ENCODE measurements at places on chromosomes 6 and 20.
A peak's percentile ranks its signal among the peaks of the same experiment; 100 is the strongest.

DNA sequence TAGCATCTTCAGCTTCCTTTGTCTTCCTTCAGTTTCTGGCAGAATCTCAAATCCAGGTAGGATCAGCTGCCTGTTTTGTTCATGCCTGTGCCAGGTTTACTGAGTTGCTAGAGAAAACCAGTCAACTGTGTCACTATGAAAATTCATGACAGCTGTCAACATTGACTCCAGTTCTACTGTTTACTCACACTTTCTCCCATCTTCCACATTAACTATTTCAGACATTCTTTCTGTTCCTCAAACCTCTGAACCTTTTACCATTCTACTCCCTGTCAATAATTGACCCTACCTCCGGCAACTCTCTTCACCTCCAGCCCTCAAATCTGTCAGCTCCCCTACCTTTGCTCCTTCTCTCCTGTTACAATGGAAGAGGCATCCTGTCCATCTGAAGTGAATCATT lies 8.5 kb downstream of the ENPP4 start:
- no peak for DNase-seq
- no peak overlapping the region for H3K4me3 ChIP-seq
- H3K36me3 ChIP-seq: no peaks in the 10 kb centered on the region
- no peaks in the 10 kb centered on the region for H3K4me1 ChIP-seq

DNA sequence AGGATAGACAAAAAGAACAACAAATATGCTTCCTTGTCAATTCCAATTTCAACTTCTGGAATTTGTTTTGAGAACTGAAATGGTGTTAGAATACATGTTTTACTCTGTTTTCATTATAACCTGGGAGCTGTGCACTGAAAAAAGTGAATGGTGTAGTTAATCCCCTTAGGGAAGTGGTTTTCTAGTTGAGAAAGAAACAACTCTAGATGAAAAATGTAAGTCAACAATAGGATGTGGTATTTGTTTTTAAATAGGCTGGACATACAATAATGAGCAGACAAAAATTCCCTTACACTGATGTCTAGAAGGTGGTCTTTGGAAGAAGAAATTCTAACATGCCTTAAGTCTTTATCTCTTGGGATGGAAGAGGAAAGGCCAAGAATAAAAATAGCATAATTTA lies 59.9 kb upstream of the TINAG start:
- H3K27me3 ChIP-seq: no peaks in the 10 kb centered on the region
- DNase-seq: no peak
- no peaks in the 10 kb centered on the region for H3K36me3 ChIP-seq
- H3K4me1 ChIP-seq: no peaks in the 10 kb centered on the region
- H3K4me3 ChIP-seq: no peak overlapping the region
- no peak overlapping the region for H3K27ac ChIP-seq

GRCh38 chr6:7578931-7579330 lies 11.1 kb upstream of the SNRNP48 start:
- H3K27ac ChIP-seq: no peak overlapping the region
- H3K36me3 ChIP-seq: no peaks in the 10 kb centered on the region
- DNase-seq: no peak
- peaks cover 18% of the 10 kb centered on the region for H3K27me3 ChIP-seq

DNA sequence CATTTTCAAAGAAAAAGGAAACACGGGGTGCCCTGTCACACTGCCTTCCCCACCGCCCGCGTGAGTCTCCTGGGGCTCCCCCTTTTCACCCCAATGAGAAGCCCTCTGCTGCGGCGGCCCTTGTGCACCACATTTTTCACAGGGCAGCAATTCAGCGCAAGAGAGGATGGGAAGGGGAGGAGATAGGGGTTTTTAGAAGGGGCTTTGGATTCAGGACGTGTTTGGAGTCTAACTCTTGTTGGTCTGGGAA lies 726 bp upstream of the ARFGEF3 start:
- H3K36me3 ChIP-seq: no peaks in the 10 kb centered on the region
- H3K4me1 ChIP-seq: peaks cover 10% of the 10 kb centered on the region
- DNase-seq: no peak
- peak overlapping the region; percentile 66 for H3K4me3 ChIP-seq
- no peaks in the 10 kb centered on the region for H3K27me3 ChIP-seq

DNA sequence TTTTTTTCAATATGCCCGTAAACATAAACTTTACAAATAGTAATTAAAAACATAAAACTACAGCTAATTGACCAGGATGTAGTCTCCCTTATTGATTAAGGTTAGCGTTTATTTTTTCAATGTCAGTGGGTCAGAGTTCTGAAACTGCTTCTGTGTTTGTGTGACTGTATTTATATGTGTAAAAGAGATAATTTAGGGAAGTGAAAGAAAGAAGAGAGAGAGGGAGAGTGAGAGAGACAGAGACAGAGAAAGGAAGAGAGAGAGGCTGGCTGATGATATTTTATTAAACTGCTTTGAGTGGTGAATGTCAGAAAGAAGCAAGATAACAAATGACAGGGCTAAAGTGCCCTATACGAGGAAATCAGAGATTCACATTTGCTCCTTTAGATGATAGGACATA lies 266.1 kb upstream of the PTCHD4 start:
- H3K4me3 ChIP-seq: no peak overlapping the region
- no peaks in the 10 kb centered on the region for H3K27me3 ChIP-seq
- no peaks in the 10 kb centered on the region for H3K4me1 ChIP-seq
- H3K27ac ChIP-seq: no peak overlapping the region
- DNase-seq: no peak

DNA sequence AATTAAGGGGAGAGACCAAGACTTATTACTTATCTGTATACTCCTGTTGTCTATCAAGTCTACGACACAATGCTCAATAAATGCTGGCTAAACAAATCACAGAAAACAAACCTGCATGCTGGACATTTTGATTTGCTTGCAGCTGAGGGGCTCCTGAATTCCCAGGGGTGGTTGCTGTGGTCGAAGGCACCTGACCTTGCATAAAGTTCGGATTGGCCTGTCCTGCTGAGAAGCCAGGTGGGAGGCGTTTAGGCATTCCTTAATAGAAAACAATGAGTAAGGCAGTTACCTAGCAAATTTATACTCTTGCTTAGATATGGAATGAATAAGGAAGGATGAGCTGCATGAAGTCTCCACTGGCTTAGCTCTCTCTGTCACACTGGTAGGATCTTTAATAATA lies 50.5 kb downstream of the TP53INP2 start:
- no peak overlapping the region for H3K4me3 ChIP-seq
- DNase-seq: no peak
- H3K4me1 ChIP-seq: no peaks in the 10 kb centered on the region
- no peak overlapping the region for H3K27ac ChIP-seq

DNA sequence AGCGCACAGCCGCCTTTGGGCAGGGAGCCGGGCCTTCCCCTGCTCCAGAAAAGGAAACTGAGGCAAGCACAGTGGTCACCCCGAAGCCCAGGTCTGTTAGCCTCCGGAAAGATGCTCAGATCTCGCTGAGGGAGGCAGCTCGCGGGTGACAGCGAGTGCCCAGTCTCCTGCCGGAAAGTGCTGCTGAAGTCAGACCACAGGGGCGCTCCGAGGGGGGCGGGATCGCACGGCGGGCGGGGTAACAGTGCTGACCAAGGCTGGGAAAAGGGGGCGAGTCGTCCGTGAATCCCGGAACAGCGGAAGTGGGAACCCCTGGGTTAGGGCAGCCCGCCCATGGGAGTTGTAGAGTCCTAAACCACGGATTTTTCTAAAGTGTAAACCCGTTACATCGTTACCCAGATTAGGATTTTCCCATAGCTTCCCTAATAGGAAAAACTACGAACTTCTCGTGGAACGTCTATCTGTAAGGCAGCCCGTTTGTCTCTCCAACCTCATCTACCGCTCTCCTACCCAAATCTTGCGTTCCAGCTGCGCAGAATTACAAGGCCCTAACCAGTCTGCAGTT lies 504 bp downstream of the VPS16 start:
- peak overlapping the region; percentile 16 for H3K27ac ChIP-seq
- peak; percentile 59 for DNase-seq

GRCh38 chr6:3303795-3304411 lies 45.2 kb downstream of the PSMG4 start:
- no peaks in the 10 kb centered on the region for H3K36me3 ChIP-seq
- H3K27ac ChIP-seq: no peak overlapping the region
- H3K4me1 ChIP-seq: no peaks in the 10 kb centered on the region
- no peak for DNase-seq
- no peaks in the 10 kb centered on the region for H3K27me3 ChIP-seq

DNA sequence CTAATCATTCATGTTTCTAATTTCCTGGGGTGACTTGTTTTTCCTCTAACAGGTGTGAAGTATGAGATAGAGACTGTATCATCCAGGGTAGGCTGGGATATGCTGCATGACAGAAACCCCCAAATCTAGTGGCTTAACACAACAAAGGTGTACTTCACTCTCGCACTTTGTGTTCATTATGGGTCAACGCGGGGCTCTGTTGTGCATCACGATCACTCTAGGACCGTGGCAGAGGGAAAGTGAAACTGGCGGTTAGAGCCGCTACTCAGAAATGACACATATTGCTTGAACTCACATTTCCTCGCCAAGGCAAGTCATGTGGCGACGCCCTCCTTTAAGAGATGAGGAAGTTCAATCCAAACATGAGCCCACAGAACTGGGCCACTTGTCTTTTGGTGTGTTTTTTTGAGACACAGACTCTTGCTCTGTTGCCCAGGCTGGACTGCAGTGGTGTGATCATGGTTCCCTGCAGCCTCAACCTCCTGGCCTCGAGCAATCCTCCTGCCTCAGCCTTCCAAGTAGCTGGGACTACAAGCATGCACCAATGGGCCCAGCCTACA lies 41.3 kb downstream of the PCNA start:
- peak; percentile 72 for DNase-seq
- peak overlapping the region; percentile 17 for H3K4me3 ChIP-seq
- H3K4me1 ChIP-seq: peaks cover 9% of the 10 kb centered on the region
- H3K27me3 ChIP-seq: no peaks in the 10 kb centered on the region

DNA sequence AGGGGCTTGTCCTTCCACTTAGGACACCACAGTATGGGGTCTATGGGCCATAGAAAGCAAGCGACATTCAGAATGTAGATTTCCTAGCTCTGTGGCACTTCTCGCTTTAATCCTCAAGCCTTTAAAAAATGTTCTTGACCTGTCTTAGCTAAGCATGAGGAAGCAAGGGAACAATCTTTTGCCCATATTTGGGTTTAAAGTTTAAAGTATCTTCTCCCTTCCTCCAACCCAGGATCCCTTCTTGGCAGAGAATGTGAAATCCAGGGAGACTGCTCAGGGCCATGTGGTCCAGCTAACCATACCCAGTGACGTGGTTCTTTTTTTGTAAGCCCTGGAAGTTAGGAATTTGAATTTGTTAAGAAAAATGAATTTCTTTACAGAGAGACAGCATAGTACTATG lies 289.9 kb downstream of the BTBD9 start:
- no peaks in the 10 kb centered on the region for H3K36me3 ChIP-seq
- no peak overlapping the region for H3K4me3 ChIP-seq
- H3K4me1 ChIP-seq: peaks cover 10% of the 10 kb centered on the region
- H3K27ac ChIP-seq: no peak overlapping the region

DNA sequence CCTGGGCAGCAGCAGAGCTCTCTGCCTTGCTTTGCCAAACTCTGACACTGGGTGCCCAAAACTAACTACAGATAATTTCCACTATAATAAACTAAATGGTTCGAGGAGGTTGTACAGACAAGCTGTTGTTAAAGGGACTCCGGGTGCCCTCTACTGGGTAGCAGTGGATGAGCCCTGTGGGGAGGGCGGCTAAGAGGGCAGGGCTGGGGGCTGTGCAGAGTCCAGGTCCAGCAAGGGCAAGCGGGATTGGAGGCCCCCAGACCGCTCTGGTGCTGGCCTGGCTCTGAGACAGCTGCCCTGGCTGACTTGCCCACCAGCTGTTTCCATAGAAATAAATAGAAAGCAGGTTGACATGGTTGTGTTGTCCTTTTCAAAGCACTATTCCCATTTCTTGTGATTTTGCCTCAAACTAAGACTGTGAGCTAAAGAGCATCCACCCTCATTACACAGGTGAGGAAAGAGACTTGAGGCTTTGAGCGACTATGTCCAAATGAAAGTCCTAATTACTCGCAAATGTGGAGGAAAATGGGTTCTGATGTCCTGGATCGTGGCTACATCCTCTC lies 167.6 kb upstream of the CST7 start:
- H3K27ac ChIP-seq: no peak overlapping the region
- no peak for DNase-seq
- H3K4me3 ChIP-seq: no peak overlapping the region
- no peaks in the 10 kb centered on the region for H3K36me3 ChIP-seq

- peaks cover 16% of the 10 kb centered on the region for H3K4me1 ChIP-seq
- no peaks in the 10 kb centered on the region for H3K27me3 ChIP-seq
- H3K36me3 ChIP-seq: no peaks in the 10 kb centered on the region
- H3K4me3 ChIP-seq: no peak overlapping the region
These were observed 2.5 kb downstream of the CALHM4 start for GRCh38 chr6:116556065-116556464.

GRCh38 chr20:51749674-51750036 lies 18.5 kb downstream of the ATP9A start:
- H3K4me1 ChIP-seq: peaks cover 40% of the 10 kb centered on the region
- no peaks in the 10 kb centered on the region for H3K27me3 ChIP-seq
- H3K27ac ChIP-seq: peak overlapping the region; percentile 35
- no peak overlapping the region for H3K4me3 ChIP-seq
- H3K36me3 ChIP-seq: no peaks in the 10 kb centered on the region
- DNase-seq: peak; percentile 21

DNA sequence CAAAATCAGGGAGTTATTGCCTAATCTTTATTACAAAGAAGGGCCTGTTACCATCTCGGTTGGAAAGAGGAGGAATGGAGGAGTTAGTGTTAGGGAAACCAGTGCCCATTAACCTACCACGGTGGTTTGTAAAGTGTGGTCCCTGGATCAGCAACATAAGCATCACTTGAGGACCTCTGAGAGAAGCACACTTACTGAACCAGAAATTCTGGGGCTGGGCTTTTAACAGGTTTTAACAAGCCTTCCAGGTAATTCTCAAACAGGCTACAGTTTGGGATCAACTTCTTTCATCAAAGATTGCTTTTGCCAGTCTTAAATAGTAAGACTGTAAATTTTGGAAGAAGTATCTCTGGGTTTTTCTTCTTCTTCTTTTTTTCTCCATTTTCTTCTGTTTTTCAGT lies 329.5 kb upstream of the JAG1 start:
- no peak overlapping the region for H3K4me3 ChIP-seq
- no peaks in the 10 kb centered on the region for H3K27me3 ChIP-seq
- no peaks in the 10 kb centered on the region for H3K36me3 ChIP-seq
- peaks cover 31% of the 10 kb centered on the region for H3K4me1 ChIP-seq

DNA sequence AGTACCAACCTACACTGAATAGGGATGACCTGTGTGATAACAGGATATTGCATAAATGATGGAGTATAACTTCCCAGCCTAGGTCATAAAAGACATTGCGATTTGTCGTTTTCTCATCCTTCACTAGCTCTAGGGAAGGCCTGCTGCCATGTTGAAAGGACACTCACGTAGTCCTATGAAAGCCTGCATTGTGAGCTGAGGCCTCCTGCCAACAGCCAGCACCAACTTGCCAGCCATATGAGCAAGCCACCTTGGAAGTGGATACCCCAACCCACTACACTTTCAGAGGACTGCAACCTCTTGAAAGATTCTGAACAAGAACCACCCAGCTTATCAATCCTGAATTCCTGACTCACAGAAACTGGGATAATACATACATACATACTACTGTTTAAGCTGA lies 3.5 kb upstream of the PANK2 start:
- no peaks in the 10 kb centered on the region for H3K36me3 ChIP-seq
- H3K27me3 ChIP-seq: no peaks in the 10 kb centered on the region
- DNase-seq: no peak
- peaks cover 12% of the 10 kb centered on the region for H3K4me1 ChIP-seq

GRCh38 chr6:15530411-15530810 lies 132.4 kb downstream of the DTNBP1 start:
- no peak overlapping the region for H3K27ac ChIP-seq
- H3K4me3 ChIP-seq: no peak overlapping the region
- H3K4me1 ChIP-seq: no peaks in the 10 kb centered on the region
- no peak for DNase-seq

GRCh38 chr20:40393197-40394079 lies 295.6 kb downstream of the MAFB start:
- no peak overlapping the region for H3K4me3 ChIP-seq
- no peaks in the 10 kb centered on the region for H3K4me1 ChIP-seq
- DNase-seq: no peak
